Fibroblast of the conjunctiva (primary cell): ENCODE measurements at places on chromosomes 5 and 9.

DNA sequence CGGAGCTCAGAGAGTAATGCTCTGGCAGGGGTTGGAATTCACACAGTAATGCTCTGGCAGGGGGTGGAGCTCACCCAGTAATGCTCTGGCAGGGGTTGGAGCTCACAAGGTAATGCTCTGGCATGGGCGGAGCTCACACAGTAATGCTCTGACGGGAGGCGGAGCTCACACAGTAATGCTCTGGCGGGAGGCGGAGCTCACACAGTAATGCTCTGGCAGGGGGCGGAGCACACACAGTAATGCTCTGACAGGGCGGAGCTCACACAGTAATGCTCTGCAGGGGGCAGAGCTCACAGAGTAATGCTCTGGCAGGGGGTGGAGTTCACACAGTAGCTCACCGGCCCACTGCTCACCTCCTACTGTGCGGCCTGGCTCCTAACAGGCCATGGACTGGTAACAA lies 47.2 kb upstream of the LPCAT1 start:
- no peak for DNase-seq

DNA sequence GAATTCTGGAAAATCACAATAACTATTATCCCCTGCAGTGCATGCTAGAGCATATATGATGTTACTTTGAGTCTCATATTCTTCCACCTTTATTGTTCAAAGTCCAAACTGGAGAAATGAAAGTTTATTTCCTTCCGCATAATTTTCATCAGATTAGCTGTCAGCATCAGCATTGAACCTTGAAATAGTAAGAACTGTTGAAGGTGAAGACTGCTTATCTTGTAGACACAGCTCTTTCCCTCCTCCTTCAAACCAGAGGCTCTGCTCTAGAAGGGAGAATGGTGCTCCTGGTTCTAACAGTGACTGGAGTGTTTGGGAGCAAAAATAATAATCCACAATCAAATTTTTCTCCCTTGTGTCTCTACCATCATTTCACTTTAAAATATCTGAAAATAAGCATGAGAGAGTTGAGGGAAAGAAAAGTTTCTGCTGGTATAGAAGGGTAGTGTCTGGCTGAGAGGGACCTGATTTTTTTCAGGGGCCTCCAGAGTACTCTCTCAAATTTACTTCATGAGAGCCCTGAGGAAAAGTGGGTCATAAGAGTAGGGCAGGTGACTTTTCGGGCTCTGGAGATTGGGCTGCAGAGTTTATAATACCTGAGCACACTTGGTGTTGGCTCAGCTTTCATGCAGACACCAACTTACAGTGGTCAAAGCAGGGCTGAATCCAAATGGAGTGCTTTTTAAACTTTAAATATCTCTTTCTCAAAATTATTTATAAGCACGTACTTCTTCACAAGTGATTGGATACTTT lies 170.4 kb downstream of the ZDHHC21 start:
- no peak for DNase-seq

DNA sequence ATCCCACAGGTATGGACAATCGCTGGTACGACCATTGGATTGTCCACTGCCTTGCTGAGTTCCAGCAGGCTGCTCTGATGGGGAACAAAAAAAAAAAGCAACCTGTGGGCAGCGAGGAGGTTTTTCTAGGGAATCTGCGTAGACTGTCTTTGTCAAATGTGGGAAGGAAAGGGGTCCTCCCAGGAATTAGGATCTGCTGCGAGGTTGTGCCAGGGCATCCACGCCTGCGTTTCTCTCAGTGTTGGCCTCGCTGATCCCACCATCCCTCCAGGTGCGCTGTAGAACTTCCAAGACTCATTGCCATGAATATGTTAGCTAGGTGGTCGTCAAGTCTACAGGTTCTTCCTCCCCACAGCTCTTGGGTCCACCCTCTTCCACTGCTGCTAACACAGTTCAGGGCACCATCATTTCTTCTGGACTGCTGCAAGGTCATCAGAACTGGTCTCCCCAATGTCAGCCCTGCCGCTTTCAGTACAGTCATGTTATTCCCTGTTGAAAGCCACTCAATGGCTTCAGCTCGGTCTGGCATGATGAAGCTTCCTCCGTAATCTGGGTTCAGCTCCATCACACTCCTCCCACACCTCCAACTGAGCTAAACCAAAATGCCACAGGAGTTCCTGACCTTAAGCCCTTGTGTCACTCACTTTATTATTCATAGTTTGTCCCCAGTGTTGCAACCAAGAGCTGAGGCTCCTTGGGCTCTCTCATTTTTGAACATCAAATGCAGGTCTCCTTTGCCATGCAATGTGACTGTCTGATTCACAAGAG lies 79.5 kb upstream of the DMRT1 start:
- no peak for DNase-seq

- no peak for DNase-seq
Measured at GRCh38 chr9:120625222-120625621, 45.3 kb upstream of the CDK5RAP2 start.

DNA sequence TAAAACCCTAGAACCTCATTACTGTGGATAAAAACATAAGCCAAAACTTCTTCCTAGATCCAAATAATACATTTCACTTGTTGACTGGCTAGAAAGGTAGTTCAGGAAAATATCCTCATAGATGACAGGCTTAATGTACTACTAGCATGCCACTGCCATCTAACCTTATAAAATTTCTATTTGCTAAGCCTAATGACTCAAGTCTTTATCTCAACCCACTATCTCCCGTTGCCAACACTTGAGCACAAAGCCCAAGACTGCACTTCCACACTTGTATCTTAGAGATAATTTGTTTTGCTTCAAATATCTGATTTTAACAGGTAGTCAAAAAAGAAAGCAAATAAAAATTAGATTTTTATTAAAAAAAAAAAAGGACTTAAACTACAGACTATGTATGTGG lies 42.7 kb downstream of the FBXL17 start:
- no peak for DNase-seq

GRCh38 chr5:64678374-64678773 lies 11.9 kb upstream of the SHISAL2B start:
- DNase-seq: no peak
